ENCODE measurements at places on chromosomes 16 and 17. TPM values are rescaled to one million over a fixed set of nuclear protein-coding genes. Genes with fewer than 3 reads are reported as not detected.

The TBC1D3C gene
- not detected for total RNA-seq

The PITPNM3 gene
- total RNA-seq, result 0.05 TPM

The SOX15 gene
- total RNA-seq, result not detected

The PRSS33 gene
- total RNA-seq, result 0.24 TPM

The CALB2 gene
- total RNA-seq, result 0.67 TPM

The OTOA gene
- total RNA-seq, result not detected

The SP2 gene
- 1.2 TPM for total RNA-seq

The CD7 gene
- not detected for total RNA-seq

The OGFOD1 gene
- 95.1 TPM for total RNA-seq

GRCh38 chr17:81000631-81001357, 9.2 kb downstream of the CHMP6 start:
- DNase-seq, result no peak

DNA sequence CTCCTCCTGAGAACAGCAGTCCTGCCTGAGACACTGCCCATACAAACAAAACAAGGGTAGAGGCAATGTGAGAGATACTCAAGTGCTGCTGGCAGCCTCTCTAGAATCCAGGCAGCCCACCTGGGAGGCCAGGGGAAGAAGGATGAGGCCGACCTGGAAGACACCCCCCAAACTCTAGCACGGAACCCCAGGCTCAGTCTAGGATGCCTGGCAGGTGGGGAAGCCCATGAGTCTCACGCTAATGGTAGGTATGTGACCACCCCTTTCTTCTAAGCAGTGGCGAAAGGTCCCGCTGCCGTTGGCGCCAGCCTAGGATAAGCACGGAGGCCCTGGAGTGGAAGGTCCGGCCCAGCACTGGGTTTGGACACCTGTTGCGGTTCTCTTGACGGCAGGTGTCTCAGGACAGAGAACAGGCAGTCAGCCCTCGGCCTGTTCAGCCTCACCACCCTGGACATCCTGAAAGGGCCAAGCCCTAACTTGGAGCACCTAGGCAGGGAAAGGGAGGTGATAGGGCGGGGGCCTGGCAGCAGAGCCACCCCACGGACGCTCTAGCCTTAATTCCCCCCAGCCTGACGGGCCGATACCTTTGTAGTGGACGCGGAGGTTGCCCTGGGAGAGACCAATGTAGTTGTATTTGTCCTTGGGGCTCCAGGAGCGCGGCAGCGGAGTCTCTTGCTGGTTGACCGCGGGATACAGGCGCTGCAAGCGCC, 487 bp downstream of the RANBP10 start:
- no peak for DNase-seq

GRCh38 chr17:55564081-55564480, 52.8 kb upstream of the SMIM36 start:
- DNase-seq, result no peak

GRCh38 chr17:76834870-76835269, 33.3 kb upstream of the MGAT5B start:
- DNase-seq, result no peak

GRCh38 chr16:67461600-67462278, 19.2 kb downstream of the ATP6V0D1 start:
- no peak for DNase-seq

- DNase-seq, result no peak
Observed at GRCh38 chr16:86198206-86199118, 299.5 kb downstream of the IRF8 start.

DNA sequence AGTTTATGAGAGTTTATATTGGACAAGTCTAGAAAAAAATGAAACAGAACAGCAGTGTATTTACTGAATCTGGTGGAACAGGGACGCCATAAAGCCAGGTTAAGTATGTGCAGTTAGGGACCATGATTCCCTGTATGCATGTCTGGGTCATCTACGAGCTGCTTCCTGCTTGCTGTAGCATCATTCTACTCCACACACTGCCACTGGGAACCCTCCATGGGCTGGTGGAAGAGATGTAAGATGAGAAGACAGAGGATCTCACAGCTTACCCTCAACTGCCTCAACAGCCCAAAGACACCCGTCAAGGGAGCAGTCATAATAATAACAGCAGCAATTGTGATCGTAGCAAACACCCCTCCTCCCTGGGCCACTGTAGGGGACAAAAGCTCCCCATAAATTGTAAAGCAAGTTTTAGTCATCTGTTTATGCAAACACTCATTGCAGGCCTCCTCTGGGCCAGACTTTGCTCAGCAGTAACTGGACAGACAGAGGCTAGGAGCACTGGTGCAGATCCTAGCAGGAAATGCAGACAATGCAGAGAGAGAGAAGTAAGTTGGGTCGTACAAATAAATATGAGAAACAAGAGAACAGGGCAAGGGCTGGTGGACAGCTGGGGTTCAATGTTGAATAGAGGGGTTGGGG, 188.0 kb downstream of the SOX9 start:
- no peak for DNase-seq

GRCh38 chr16:87435372-87436224, 43.5 kb downstream of the MAP1LC3B start:
- DNase-seq, result no peak

DNA sequence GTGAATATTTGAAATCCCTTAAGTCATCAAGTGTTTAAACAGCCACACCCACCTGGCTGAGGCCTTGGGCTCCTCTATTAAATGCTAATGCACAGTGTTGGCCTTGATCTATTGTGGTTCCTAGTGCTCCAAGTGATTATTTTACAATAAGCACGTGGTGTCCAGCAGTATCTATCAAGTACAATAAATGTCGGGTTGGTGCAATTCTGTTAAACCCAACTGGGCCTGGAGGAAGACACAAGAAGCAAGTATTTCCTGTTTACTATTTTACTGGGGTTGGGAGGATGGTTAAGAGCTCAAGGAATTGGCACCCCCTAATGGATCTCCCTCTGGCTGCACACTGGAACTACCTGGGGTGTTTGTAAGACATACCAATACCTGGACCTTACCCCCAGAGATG, 72.1 kb upstream of the HNF1B start:
- DNase-seq, result no peak

DNA sequence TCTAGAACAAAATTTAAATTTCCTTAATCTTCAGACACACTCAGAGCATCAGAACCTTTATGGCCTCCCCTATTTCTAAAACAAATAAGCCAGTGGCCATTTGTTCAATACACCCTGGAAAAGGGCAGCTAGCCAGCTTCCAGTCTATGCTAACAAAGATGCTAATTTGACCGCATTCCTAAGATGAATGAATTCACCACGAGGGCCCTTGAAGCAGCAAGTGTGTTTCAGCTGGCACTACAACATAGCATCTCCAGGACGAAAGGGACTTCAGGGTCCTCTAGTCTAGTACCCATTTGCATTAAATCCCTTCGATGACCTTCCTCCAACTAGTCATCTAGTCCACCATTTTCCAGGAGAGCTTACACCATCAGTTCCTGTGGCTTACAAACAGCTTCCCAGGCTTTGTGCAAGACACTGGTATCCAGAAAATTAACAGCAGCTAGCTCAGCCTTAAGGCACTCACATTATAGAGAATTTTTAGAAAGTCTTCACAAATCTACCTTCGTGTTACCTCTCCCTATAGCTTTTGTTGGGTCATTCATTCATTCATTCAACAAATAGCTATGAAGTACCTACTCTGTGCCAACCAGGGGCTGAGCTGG, 10.9 kb downstream of the KRT37 start:
- DNase-seq, result no peak

DNA sequence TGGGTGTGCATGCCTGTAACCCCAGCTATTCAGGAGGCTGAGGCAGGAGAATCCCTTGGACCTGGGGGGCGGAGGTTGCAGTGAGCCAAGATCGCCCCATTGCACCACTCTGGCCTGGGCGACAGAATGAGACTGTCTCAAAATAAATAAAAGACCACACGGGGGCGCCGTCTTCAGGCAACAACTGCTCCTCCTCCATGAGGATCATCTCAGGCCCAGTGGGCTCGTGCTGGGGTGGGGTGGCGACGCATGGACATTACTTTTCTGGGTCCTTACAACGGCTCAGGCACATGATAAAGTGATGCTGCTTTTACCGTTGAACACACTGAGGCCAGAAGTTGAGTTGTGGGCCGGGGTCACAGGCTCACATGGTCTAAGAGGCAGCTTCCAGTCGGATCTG, 56.2 kb downstream of the PRMT7 start:
- DNase-seq, result peak; percentile 49

GRCh38 chr17:49604314-49604869, 28.7 kb downstream of the NXPH3 start:
- no peak for DNase-seq

DNA sequence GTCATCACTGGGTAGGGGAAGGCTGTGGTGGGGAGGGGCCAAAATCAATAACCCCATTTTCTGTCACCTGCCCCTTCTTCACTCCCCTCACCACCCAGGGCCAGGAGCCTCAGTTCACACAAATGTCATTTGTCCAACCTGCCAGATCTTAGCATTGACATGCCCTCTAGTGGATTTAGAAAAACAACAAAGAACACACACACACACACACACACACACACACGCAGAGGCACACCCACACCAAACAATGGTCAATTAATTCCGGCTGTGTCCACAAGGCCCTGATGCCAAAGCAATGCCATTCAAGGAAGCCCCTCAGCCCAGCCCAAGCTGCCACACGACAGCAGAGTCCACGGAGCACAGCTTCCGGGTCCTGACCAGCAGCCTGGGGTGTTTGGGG, 68.4 kb downstream of the NOG start:
- DNase-seq, result peak; percentile 8

DNA sequence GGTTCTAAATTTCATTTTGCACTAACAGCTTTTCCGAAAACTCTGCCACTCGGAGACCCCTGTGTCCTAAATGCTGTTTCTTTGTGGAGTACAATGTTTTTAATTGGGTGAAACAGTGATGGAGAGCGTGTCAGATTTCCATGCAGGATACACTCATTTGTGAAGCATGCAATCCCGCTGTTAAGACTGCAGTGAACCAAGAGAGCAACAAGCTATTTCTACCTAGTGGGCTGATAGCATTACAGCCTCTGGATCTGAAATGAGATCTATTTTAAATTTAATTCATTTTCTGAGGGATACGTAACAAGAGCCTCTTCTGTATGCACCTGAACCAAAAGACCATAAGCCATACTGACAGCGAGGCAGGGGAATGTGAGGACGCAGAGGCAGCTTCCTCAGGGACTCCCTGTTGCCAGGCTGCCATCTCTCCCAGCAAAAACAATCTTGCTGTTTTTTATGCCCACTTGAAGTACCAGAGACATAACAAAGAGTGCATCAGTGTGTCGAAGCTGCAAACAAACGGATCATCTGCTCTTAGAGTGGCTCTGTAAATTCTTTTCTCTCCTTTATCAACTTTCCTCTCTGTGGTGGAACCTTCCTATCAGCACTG, 199.9 kb upstream of the COX10 start:
- DNase-seq, result no peak

DNA sequence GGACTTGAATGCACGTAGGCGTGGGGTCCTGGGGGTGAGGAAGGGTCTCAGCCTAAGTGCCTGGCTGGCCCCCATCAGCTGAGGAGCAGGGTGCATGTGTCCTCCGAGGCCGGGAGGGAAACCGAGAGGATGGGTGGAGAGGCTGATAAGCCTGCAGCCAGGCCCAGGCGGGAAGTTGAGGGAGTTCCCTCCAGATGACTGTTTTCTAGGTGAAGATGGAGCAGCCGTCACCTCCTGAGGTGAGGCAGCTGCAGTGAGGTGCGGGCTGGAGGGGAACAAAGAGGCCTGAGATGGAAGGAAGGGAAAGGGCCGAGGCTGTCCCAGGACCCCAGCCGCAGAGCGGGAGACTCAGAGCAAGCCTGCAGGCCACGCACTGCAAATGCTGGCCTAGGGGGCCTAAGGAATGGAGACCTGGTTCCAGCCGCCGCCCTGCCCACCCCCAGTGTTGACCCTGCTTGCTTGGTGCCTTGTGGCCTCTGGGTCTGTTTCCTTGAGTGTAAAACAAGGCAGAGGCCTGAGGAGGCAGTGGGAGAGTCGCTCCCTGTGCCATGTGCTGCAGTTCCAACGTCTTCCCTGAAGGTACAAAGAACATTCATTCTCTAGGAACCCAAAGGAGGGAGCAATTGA, 3.0 kb downstream of the PECAM1 start:
- no peak for DNase-seq

DNA sequence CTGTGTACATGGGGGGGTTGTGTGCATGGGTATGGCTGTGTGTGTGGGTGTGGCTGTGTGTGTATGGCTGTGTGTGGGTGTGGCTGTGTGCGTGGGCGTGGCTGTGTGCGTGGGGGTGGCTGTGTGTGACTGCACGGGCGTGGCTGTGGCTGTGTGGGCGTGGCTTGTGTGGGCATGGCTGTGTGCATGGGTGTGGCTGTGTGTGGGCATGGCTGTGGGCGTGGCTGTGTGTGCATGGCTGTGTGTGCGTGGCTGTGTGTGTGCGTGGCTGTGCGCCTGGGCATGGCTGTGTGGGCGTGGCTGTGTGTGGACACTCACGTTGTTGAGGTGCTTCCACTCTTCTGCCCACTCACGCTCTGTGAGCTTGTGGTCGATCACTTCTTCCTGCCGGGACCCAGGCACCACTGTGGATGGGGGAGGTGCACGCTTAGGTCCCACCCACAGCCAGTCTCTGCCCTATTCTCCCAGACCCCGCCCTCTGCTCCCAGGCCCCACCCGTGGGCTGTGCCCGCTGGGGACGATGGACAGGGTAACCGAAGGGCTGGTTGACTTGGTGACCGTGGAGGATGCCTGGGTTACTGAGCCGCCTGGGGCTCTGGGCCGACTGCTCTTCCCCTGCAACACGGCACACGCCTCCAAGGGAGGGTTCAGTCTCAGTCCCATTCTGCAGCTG, 16.0 kb upstream of the PABPN1L start:
- DNase-seq, result peak; percentile 24

- DNase-seq, result no peak
Observed at GRCh38 chr16:53664724-53665345, 38.8 kb downstream of the RPGRIP1L start.

- no peak for DNase-seq
Observed at GRCh38 chr16:80341263-80341662, 199.5 kb upstream of the DYNLRB2 start.

- DNase-seq, result no peak
Observed at GRCh38 chr16:7888411-7888810, 555.8 kb downstream of the RBFOX1 start.

DNA sequence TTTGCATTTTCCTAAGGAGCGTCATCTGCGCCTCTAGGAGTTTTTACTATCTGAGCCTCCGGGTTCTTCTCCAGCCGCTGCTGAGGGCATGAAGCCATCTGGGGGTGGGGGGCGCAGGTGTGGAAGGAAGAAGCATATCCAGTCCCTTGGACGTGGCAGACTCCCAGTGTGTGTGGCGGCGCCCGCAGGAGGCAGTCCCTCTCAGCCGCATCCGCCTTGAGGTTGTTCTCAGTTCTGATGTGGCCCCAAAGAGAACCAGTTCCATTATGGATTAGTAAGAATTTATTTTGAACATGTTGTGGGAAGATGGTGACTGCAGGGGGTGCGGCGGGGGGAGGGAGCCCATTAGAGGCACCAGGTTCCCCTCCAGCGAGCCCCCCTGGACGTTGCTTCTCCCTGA, 100.2 kb downstream of the SEC14L1 start:
- no peak for DNase-seq

DNA sequence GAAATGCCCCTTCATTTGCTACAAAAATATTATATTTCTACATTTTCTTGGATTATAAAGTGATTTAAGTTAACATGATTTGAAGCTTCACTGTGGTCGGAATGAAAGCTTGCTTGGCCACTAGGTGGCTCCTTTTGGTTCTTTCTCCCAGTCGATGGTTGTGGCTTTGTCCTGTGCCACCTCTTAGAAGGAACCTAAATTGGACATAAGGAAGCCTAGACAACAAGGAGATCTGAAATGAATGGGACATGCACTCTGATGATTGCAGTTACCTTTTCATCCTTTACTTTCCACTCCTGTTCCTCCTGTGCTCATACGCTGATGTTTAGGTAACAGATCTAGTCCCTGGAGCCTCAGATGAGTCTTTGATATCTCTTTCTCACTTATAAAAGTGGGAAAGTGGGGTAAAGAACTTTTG, 39.2 kb downstream of the FTO start:
- DNase-seq, result peak; percentile 53

All from SK-MEL-5 (cell line).